ENCODE measurements at places on chromosomes 11 and 22.
A peak's percentile ranks its signal among the peaks of the same experiment; 100 is the strongest.

GRCh38 chr11:15852179-15852578, 504.2 kb downstream of the SOX6 start:
- DNase-seq = no peak

GRCh38 chr11:96254854-96255253, 88.1 kb downstream of the MAML2 start:
- no peak for DNase-seq

DNA sequence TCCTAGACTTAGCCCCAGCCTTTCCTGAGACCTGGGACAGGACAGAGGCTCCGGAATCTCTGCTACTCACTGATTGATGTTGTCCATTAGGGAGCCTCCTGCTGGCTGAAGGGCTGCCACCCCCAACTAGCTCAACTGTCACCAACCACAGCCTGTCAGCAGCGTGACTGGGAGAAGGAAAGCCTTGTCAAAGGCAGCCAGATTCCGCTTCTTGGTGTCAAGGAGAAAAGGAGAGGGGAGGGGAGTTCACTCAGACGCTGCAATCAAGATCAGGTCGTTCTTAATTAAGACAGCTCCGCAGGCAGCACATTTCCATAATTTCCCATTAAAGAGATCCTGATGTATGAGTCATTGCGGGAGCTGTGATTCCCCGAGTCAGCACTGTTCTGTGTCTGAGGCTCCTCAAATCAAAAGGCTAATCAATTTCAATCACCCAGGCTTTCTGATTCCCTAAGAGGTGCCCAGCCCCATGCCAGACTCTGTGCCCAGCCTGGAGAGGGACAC, 152.8 kb upstream of the ZBED5 start:
- DNase-seq = peak; percentile 44

DNA sequence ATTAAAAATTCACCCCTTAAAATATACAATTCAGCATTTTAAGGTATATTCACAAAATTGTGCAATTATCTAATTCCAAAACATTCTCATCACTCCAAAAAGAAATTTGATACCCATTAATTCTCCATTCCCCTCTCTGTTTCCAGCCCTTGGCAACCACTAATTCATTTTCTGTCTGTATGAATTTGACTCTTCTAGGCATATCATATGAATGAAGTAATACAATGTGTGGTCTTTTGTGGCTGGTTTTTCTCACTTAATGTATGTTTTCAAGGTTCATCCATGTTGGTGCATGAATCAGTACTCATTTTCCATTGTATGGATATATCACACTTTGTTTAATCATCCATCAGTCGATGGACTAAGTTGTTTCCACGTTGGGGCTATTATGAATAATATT, 29.0 kb upstream of the ACCSL start:
- DNase-seq = no peak

- no peak for DNase-seq
Measured at GRCh38 chr22:34902335-34902734, 163.6 kb upstream of the ISX start.

GRCh38 chr11:2711161-2711560, 11.4 kb upstream of the KCNQ1OT1 start:
- DNase-seq = no peak

- no peak for DNase-seq
Measured at GRCh38 chr11:57444362-57445121, 15.8 kb upstream of the RTN4RL2 start.

- peak; percentile 64 for DNase-seq
Measured at GRCh38 chr11:4551346-4551979, 6.5 kb downstream of the OR52M1 start.

GRCh38 chr11:62806611-62807121, 1.4 kb upstream of the NXF1 start:
- no peak for DNase-seq

Data from NCI-H526 (cell line).